Stimulated activated CD4-positive, alpha-beta T cell treated with anti-CD3 and anti-CD28 coated beads, Interleukin-15, amount 100 ng/mL, for 48 hours (primary cell): ENCODE measurements at places on chromosomes 7 and 10.

- no peak for DNase-seq
These were observed 503.0 kb upstream of the FOXK1 start for GRCh38 chr7:4178916-4179687.

- DNase-seq: no peak
These were observed 956.7 kb downstream of the CCSER2 start for GRCh38 chr10:85284778-85285770.

- DNase-seq: no peak
These were observed 170.4 kb downstream of the SUGCT start for GRCh38 chr7:40305229-40305628.

DNA sequence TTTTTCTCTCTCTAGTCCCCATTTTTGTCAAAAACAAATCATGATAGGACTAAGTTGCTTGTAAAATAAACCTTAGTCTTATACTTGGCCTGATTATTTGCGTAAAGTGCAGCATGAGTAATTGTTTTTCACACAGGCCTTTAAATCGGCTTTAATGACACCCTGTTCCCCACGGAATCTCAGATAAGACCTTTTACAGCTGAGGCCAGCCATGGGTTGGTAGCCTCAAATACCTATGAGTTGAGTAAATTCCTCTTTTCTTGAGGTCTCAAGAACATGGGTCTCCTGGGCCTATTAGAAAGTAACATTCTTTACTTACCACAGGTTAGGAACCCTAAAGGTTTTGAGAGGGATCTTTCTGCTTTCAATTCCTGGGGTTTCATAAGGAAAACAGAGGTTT is 761.0 kb upstream of the PHF14 start:
- DNase-seq: no peak

DNA sequence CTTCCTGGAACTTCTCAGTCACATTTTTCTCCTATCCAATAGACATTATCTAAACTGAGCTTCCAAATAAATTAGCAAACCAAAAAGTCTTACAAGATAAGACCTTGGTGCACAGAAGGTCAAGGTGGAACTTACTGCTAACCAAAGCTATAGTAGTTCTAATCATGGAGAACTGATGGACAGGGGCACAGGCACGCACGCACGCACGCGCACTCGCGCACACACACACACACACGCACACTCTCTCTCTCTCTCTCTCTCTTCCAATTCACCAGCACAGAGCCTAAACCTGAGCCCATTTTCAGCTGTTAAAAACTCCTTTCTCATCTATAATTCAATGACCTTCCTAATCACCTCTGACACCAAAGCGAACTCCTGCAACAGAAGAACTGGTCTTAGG is 7.5 kb downstream of the FGFR2 start:
- DNase-seq: no peak

DNA sequence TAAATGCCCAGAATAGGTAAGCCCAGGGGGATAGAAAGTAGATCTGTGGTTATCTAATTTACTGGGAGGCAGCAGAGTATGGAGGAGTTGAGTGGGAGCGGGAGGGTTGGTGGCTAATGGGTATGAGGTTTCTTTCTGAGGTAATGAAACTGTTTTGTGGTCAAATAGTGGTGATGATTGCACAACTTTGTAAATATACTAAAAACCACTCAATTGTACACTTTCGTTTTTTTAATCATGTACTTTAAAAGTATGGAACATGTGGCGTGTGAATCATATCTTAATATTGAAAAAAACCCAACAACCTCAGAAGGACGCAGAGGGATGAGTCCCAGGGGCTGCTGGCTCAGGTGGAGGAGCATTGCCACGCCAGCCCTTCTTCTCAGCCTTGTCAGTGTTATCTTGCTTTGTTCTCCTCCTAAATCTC is 118.1 kb downstream of the WDR11 start:
- DNase-seq: no peak

DNA sequence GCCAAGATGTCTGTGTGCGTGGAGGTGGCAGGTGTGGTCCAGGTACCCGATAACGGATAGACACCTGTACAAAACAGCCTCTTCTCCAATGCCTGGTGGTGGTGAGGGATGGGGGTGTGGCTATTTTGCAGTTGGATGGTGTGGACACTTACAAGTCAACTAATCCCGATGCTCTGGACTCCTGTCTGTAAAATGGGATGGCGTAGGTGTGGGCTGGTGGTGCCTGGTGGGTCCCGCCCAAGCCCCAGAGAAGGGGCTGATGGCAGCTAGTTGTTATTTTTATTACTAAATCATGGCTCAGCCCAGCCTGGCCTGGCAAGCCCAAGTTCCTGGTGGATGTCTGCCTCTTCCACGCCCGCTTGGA is 22.3 kb downstream of the GTF2IRD1 start:
- no peak for DNase-seq

DNA sequence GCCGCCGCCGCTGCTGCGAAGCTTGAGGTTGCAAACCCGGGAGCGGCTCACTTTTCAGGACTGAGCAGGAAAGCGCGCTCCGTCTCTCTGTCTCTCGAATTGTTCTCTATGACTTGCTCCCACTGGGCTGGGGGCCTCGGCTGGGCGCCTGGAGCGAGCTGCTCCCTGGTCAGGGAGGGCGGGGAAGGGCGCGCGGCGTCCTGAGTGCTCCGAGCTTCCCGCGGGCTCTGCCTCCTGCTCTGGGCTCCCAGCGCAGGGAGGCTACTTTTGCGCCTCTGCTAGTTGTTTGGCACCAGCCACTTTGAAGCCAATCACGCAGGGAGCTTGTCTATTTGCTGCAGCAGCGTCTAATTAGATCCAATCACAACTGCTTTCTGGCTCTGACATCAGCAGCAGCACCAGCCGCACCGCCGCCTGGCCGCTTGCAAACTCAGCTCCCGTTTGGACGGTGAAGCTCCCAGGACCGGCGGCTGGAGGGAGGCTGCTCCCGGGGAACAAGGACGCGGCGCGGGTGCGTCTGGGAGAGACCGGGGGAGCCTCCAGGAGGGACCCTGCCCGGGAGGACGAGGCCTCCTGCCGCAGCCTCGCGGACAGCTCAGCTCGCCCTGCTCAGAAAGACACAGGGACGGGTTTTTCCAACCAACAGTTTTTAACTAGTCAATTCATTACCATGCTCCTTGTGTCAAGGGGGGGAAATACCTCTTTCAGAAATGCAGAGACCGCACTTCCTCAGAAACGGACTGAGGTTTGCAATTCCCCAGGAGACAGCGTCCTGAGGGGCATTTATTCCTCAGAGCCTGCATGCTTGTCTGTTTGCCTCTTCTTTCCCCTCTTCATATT is at the start of gene ADARB2:
ADARB2 (minus strand) TSS at position 304 of the 840 bp plus-strand sequence.
- DNase-seq: no peak

DNA sequence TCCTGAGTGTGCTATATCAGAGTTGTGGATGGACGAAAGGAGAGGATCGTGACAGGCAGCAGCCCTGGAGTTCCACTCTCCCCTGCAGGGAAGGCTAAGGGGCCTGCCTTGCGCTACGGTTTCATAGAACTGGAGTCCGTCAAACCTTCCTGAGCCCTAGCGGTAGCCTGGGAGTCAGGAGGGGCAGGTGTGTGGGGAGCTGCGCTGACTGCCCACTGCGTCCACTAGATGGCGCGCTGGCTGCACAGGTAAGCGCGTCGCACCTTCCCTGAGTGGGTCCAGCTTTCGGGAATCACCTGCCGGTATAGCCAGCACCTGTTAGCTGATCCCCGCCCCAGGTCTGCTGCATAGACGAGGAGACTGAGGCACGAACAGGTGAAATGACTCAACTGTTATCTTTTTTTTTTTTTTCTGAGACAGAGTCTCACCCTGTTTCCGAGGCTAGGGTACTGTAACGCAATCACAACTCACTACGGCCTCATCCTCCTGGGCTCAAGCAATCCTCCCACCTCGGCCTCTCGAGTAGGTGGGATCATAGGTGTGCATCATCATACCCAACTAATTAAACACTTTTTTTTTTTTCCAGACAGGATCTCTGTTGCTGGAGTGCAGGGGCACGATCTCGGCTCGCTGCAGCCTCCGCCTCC is 20.2 kb upstream of the BAIAP2L1 start:
- DNase-seq: peak; percentile 42

GRCh38 chr10:99938563-99938962 is 71.2 kb downstream of the DNMBP start:
- DNase-seq: no peak

DNA sequence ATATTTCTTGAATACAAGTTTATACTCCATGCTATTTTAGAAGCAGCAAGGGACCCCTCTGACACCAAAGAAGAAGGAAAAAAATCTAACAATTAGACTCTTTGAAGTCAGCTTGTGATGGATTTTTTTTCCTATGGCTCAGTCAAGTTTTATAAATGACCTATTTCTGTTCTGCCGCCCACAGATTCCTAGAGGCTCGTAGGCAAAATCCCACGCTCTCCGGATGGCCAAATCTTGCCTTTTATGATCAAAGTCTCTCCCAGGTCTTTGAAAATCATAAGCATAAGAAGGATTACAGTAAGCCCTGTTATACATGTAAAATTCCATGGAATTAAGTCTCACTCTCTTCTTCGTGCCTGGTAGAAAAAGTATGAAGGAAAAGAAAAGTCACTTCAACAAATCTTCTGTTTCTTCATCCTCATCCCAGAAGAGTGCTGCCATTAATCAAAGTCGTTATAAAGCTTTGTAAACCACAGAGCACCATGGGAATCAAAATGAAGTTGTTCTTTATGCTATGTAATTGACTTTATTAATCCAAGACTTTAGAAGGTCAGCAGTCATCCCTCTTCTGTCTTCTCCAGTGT is 33.1 kb downstream of the ASB13 start:
- no peak for DNase-seq

DNA sequence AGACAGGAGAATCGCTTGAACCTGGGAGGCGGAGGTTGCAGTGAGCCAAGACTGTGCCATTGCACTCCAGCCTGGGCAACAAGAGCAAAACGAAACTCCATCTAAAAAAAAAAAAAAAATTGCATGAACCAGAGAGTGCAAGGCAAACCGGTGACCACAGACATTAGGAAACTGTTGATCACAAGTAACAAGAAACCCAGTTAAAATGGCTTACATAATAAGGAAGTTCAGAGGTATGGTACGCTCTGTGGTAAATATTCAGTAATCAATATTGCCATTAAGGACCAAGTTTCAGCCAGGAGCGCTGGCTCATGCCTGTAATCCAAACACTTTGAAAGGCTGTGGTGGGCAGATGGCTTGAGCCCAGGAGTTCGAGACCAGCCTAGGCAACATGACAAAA is 9.2 kb upstream of the NT5C2 start:
- no peak for DNase-seq

DNA sequence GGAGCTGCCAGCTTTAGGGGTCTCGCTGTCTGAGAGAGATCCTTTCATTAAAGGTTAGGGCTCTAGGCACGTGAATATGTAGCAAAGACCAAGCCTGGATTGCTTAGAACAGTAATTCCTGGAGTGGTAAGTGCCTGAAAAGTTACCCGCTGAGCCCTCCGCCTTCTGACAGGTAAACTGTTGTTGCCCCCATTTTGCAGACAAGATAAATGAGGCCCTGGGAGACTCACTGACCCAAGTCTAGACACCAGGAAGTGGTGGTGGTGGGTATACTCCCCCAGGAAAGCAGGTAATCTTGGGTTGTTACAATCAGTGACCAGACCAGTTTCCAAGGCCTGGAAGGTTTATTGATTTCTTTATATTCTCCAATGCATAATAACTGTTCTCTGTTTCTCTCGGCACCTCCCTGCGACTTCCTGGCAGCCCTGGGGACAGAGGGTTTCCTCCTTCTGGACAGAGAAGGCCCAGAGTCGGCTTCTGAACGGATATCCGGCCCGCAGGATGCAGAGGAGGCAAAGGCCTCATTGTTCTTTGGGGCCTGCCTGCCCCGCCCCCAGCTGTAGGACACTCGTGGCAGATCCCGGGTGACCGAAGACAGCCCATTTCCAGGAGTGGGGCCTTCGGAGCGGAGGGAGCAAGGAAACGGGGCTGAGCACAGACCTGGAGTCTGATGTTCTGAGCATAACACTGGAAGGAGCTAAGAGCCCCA is 1.3 kb upstream of the GRK5 start:
- DNase-seq: peak; percentile 19

- no peak for DNase-seq
These were observed 119.4 kb upstream of the STK17A start for GRCh38 chr7:43463401-43463980.

GRCh38 chr7:111147708-111148533 is 57.0 kb downstream of the LRRN3 start:
- DNase-seq: no peak

DNA sequence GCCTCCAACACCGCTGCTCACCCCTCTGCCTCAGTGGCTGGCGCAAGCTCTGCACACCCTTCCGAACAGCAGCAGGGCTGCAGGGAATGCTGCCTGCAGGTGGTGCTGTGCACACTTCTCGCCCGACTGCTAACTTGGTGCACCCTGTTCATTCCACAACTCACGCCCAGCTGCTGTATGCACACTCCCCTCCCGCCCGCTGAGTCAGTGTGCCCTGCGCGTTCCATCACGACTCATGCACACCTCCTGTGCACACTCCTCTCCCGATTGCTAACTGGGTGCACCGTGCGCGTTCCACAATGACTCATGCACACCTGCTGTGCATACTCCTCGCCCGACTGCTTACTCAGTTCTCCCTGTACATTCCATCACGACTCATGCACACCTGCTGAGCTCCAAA is 21.5 kb downstream of the ADARB2 start:
- peak; percentile 33 for DNase-seq

GRCh38 chr7:97680622-97681021 is 51.3 kb upstream of the TAC1 start:
- DNase-seq: no peak

DNA sequence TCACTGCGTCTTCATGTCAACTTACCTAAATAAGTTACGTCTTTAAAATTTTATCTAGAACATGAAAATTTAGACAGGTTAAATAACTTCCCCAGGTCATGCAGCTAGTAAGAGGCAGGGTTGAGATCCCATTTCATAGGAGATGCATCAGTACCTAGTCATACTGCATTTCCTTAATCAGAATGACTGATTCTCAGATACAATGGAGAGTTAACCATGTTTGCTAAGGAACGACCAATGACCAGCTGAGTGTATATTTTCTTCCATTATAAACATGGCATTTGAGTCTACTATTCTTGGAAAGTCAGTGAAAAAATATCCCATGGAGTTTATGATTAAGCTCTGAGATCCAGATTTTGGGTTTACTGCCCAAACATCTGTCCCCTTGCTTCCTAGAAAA is 39.6 kb downstream of the ENTPD1 start:
- DNase-seq: no peak

DNA sequence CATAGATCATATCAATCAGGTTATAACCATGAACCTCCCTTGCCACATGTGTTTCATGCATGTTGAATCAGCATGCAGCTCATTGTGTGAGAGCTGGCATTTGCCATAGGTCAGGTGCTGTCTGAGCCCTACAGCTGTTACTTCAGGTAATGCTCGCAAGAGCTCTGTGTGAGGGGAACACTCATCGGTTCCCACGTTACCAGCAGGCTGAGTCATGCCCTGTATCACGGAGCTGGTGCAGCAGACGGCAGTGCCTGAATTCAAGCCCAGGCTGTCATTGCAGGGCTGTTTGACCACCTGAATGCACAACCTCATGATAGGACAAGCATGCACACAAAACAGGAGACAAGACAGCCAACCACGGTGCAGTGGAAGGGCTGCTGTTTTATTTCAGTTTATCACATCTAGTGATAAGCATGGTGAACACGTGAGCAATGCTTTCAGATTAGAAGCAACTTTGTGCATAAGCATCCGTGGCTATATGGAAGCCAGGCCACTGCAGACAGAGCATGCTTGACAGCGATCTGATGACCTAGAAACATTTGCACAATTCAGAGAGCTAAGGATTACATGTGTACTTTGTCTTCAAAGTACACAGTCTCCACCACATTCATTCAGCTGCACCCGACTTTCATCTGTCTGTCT is 56.4 kb upstream of the PFKP start:
- no peak for DNase-seq
